ENCODE measurements at places on chromosomes 11 and 22.

- DNase-seq: peak; percentile 14
Measured at GRCh38 chr11:34052608-34053160, 1.2 kb downstream of the CAPRIN1 start.

- no peak for DNase-seq
Measured at GRCh38 chr22:49051491-49052022, 776.1 kb downstream of the BRD1 start.

DNA sequence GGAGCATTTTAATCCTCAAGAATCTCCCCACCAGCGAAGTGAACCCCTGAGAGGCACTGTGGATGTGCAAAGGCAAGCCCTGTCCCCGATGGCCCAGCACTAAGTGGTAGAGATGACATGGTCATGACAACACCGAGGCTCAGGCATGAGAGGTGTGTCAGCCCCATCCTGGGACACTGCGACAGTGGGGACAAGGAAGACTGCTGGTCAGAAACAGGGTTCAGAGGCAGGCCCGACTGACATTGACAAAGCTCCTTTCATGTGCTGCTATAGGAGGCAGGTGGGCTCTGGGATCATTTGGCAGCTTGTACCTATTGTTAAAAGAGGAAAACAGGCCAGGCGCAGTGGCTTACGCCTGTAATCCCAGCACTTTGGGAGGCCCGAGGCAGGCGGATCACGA is 54.3 kb upstream of the MYEOV start:
- no peak for DNase-seq

DNA sequence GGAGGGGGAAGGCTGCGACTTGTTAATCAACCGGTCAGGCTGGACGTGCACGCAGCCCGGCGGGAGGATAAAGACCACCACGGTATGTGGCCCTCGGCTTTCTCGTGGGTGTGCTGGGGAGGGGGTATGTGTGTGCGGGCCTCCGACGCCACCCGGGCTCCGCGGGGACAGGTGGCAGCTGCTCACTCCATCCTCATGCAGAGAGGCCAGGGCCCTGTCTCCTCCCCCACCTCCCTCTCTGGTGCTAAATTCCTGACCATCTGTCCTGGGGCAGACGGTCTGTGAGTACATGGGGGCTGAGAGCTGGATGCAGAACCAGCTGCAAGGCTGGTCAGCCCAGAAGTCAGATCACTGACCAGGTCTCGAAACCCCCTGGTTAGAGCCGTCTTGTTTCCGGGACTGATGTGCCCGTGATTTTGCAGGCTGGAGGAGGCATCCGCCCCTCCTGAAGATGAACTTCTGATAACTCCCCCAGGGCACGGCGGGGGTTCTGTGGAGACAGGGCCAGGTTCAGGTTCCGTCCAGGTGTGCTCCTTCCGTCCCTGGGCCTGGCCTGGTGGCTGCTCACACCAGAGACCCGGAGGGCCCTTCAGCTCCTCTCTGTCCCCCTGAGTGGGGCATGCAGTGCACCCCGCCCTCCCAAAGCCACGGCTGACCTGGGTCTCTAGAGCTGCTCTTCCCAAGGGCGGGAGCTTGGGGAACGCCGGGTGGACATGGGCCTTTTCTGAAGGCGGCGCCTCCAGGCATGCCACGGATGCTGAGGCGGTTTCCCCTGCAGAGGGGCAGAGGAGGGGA is 1119.7 kb downstream of the BRD1 start:
- DNase-seq: no peak
